Activated T-helper 9 cell treated with anti-CD3 and anti-CD28 coated beads, Interleukin-2, amount 50 U/mL, for 16 hours (primary cell): ENCODE measurements at places on chromosomes 5 and 9.

DNA sequence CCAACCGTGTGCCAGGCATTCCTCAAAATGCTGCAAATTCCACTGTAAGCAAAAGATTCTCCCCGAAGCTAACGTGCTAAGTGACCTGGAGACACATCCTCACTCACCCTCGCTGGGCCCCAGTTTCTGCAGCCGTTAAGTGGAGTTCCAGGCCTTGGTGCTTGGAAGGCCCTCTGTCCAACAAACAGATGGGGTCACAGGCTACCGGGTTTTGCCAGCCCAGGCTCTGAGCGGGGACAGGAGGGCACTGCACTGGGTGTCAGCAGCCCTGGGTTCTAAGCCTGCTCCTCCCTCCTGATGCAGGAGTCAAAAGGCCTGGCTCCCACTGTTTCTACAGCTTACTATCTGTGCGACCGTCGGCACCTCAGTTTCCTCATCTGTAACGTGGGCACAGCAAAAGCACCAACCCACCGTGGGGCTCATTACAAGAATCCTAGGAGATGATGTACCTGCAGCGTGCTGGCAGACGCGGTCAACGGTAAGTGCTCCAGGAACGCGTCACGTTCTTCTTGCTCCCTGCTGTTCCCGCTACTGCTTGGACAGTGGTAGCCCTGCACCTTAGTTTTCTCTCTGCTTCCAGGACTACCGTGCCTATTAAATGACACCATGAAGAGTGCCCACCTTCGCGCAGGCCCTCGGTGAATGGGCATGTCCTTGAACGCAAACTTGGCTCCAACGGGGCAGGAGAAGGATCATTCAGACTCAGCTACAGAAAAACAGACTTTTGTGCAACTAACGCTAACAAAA, 84.8 kb downstream of the ADAMTS2 start:
- no peak for DNase-seq

DNA sequence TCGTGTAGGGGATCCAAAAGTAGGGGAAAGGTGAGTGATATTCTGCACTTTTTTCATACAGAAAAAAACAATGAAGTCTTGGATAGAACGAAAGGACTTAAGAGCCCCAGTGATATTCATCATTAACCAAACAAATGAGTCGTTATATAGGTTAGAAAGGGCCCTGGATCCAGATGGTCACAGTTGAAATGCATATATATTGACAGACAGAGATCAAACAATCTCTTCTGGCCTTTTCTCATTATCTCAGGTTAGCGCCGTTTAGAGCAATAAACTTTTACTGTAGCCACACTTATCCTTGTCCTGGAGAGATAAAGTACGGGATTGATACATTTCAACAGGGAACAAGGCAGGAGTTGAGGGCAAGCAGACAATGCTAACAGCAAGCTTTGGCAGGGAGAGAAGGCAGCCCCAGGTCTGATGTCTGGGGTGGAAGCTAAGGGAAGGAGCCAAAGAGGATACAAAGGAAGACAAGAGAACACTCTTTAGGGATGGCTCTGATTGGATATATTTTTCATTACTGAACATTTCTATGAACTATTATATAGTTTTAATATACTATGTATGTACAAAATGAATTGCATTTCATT, 77.0 kb downstream of the LIFR start:
- DNase-seq = no peak

- no peak for DNase-seq
These were observed 819.1 kb upstream of the GRAMD2B start for GRCh38 chr5:125604104-125604503.

- DNase-seq = no peak
These were observed 28.9 kb downstream of the ZNF366 start for GRCh38 chr5:72478276-72478675.

- DNase-seq = no peak
These were observed 73.2 kb downstream of the PGM5 start for GRCh38 chr9:68429631-68430030.

- DNase-seq = no peak
These were observed 115.9 kb downstream of the RGS3 start for GRCh38 chr9:113579283-113580040.

DNA sequence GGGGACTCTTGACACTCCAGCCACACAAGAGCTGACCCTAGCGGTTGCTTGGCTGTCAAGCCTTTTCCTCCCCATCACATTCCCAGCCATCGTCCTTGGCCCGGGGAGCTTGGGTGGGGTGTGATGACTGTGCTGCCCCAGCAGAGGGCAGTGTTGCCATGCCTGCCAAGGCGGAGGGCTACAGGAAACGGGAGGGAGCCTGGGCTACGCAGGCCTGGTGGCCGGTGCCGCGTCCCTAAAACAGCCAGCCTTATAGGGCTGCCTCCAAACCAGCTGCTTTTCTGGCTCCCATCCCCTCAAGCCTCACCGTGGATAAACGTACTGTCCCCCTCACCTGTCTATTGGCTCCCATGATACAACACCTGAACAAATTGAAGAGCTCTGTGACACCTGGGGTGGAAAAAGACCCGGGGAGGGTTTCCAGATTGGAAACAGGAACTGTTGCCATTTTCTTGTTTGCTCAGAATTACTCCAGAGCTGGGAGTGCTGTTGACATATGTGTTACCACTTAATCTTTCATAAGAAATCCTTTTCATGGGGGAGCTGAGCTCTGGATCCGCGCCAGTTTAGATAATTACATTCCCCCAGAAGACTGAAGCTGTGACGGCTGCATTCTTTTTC, 72.8 kb upstream of the ASTN2 start:
- DNase-seq = no peak

GRCh38 chr9:35690614-35691333, 1.0 kb upstream of the TPM2 start:
- peak; percentile 15 for DNase-seq

GRCh38 chr9:134283111-134283515, 43.1 kb upstream of the RXRA start:
- no peak for DNase-seq

- peak; percentile 8 for DNase-seq
These were observed 500.0 kb downstream of the DIRAS2 start for GRCh38 chr9:90142580-90142979.

DNA sequence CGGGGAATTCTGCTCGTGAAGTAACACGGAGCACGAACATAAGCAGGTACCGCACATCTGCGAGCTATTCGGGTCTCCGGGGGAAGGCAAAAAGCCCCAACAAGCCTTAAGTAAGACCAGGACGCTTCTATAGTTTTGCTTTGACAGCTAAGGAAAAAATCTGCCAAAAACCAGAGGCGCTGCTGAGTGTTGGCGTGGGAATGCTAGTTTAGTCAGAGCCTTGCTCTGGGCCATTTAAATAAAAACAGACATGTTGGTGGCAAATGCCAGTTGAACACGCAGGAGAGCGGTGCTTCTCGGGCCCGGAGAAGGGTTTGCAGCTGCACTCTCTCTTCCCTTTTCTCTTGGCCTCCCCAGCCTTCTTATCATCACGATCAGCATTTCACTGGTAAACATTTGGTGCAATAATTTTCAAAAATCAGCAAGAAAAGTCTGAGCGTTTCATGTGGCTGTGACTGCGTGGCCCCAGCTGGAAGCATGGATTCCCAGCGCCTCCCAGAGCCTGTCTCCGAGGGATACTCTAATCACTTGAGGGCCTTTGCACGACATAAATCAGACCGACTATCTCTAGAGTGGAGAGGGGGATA, 6.4 kb upstream of the NOTCH1 start:
- DNase-seq = no peak

DNA sequence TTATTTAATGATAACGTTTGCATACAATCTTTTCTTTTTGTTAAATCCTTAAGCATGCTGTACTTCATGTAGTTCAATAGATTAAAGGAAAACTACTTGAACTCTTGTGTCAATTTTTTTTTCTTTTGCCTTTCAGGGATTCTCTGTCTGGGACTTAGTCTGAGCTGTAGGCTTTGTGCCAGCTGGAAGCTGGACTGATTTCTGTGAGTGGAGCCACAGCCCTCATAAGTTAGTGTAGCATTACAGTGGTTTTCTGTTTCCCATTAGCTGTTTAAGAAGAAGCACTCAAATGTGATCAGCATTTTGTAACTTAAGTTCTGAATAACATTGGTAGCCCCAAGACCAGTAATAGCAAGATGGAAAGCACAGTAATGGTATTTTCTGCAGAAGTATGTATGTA, 330.6 kb upstream of the MEF2C start:
- DNase-seq = no peak
